Left ventricle myocardium inferior (tissue), 1 donor: ENCODE measurements at places on chromosomes 11 and 22.

DNA sequence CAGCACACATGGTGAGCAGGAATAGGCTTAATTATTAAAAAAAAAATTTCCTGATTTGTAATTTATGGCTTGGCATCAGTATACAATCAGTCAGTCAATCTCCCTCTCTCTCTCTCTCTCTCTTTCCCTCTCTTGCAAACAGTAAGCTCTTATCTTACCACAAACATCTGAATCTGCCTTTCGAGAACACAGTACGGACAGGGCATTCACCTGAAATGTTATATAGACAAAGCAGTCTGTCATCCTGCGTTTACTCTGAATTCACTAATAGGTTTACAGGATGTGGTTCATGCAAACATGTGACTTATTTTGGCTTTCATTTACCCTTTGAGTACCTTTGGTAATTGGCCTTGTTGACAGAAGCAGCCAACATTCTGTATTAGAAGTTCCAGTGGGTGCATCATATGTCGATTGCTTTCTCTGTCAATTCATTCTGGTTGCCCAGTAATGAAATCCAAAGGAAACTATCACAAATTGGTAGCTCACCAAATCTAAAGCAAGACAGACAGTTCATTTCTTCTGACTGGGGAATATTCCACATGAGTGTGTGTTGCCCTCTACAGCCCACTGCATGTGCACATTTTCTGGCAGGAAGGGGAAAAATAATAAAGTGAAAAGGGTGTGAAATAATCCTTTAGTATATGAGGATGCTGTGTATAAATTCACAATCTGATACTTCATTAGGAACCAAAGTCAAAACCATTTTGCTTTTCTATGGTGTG, 1058.2 kb downstream of the LRRC4C start:
- H3K4me3 ChIP-seq: no peak overlapping the region
- H3K27me3 ChIP-seq: no peaks in the 10 kb centered on the region
- no peaks in the 10 kb centered on the region for H3K36me3 ChIP-seq
- H3K27ac ChIP-seq: no peak overlapping the region

GRCh38 chr11:126488591-126489370, 133.3 kb downstream of the ST3GAL4 start:
- H3K27me3 ChIP-seq: peaks cover 14% of the 10 kb centered on the region
- H3K36me3 ChIP-seq: no peaks in the 10 kb centered on the region
- no peak overlapping the region for H3K27ac ChIP-seq
- DNase-seq: no peak

DNA sequence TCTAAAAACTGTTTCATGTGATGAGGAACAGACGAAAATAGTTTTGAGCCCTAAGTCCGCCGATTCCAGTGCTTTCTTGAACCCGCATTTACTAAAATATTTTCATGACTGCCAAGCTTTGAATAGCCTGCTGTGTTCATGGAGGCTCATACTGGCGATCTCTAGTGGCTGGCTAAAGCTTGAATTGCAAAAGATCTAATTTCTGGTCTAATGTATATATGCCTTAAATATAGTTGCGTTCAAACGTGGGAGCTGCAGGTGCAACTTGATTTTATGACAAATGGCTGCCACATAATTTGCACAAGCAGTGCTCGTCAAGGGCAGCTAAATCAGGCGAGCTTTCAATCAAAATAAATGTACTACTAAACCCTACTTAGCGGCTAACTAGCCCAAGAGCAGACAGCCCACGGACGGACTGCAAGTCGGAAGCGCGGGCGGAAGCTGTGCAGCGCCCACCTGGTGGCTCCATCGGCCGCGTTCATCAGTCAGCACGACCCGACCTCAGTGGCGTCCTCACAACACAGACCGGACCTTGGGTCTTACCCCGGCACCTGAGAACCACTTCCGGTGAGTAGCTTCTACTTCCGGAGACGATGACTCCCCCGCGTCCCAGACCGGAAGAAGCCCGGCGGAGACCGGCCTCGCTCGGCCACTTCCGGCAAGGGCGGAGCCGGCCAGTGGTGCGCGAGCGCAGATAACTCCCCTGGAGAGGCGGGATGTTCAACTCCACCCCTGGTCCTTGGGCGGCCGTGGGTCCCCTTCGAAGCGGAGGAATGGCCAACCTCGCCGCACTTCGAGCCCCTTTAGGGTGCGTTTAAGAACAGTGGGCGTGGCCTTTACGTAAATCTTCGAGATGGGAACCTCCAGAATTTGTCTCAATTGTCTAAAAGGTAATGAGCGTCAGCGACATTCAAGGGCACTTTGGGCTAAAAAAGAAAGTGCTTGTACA, 6.1 kb downstream of the RPL27A start:
- no peaks in the 10 kb centered on the region for H3K27me3 ChIP-seq
- peak overlapping the region; percentile 93 for H3K27ac ChIP-seq
- DNase-seq: peak; percentile 93

- no peaks in the 10 kb centered on the region for H3K4me1 ChIP-seq
- no peak overlapping the region for H3K4me3 ChIP-seq
- peaks cover 43% of the 10 kb centered on the region for H3K27me3 ChIP-seq
- H3K36me3 ChIP-seq: no peaks in the 10 kb centered on the region
Observed at GRCh38 chr11:65954771-65955170, 6.8 kb upstream of the SART1 start.
